ENCODE measurements at places on chromosomes 5 and 9.

DNA sequence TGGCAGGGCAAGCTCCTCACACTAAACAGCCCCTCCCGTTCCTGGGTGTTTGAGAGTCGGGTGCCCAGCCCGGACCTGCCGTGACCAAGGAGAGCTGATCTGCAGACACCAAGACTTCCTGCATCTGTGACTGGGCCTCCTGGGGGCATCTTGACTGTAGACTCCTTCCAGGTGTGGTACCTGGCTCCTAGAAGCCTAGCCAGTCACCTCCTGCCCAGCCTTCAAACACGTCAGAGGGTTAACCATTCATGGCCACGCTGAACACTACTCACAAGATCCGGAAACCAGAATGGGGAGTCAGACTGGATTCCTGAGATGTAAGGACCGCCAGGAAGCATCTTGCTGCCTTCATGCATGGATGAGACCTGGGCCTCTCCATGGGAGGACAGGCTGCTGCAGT is 3.7 kb upstream of the LCN2 start:
- DNase-seq, result no peak

GRCh38 chr5:154761046-154761736 is 6.0 kb downstream of the LARP1 start:
- no peak for DNase-seq

- peak; percentile 81 for DNase-seq
Measured at GRCh38 chr5:32027717-32028458, 146.2 kb downstream of the GOLPH3 start.

- no peak for DNase-seq
Measured at GRCh38 chr9:19965336-19965735, 176.5 kb upstream of the SLC24A2 start.

DNA sequence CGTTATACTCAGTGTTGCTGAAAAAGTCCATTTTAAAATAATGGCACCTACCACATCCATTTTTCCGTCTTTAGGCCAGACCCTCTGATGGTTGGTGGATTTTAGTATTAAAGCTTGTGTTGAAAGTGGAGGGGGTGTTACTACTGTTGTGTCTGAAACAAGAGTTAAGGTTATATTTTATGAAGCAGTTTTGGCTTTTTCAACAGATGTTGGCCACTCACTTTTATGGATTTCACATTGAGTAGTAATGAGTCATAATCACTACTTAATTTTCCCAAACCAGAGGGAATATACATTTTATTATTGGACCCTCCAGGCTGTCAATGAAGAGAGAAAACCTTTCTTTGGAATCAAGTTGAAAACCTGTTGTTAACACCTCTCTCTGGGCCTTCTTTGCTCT is 88.0 kb downstream of the TRIO start:
- no peak for DNase-seq

DNA sequence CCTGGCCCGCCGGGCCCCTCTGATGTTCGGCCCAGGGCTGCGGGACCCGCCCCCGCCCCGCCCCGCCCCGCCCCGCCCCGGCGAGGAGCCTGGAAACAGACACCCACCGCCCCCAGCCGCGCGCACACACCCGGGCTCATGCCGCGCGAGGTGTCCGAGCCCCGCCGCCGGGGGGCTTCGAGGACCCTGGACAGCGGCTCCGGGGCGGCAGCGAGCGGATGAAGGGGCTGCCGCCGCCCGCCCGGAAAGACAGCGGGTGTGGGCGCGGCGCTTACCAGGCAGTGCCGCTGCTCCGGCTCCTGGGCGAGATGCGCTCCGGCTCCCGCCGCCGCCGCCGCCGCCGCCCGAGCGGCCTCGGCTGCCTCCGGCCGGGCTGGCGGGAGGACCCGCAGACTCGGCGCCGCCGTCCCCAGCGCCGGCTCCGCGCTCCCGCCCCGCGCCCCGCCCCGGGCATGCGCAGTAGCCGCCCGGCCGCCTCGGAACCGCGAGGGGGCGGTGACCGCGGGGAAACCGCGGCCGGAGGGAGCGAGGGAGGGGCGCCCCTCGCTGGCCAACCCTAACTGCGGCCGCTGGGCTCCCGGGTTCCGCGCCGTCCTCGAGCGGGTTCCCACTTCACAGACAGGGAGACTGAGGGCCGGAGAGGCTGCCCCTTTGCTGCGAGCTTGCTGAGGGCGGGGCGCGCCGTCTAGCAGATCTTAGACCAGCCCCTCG is at the start of gene GPRIN1:
GPRIN1 (minus strand) TSS at position 433 of the 711 bp plus-strand sequence. CDS start 10,322 bp downstream, outside the sequence.
- peak; percentile 59 for DNase-seq
